Cortex of kidney (tissue), 1 donor: ENCODE measurements at places on chromosomes 16 and 17.

DNA sequence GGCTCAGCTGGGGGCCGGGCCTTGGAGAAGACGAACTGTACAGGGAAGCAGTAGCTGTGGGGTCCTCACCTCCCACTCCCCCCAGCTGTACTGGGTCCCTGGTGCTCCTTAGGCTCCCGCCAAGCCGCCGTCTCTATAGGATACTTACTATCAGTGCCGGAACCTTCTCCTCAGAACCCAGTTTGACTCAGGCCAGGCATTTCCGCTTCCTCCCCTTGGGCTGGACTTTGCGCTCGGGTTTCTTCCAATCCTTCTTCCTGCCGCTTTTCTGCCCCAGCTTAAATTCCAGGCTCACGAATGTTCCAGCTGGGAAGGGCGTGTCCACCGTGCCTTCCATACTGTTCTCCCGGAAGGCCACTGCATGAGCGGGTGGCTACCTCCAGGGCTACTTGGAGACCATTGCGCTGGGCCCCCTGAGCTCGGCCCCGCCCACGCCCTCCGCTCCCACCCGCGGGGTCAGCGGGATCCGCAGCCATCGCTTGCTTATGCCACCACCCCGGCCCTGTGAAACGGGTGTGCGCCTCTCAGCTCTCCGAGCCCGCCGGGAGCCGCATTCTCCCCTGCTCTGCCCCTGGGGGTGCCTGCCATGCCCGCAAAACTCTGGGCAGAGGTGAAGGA, 1795.9 kb downstream of the TP53TG3F start:
- DNase-seq = no peak

GRCh38 chr17:1720856-1721386, 3.6 kb upstream of the WDR81 start:
- no peak for DNase-seq

DNA sequence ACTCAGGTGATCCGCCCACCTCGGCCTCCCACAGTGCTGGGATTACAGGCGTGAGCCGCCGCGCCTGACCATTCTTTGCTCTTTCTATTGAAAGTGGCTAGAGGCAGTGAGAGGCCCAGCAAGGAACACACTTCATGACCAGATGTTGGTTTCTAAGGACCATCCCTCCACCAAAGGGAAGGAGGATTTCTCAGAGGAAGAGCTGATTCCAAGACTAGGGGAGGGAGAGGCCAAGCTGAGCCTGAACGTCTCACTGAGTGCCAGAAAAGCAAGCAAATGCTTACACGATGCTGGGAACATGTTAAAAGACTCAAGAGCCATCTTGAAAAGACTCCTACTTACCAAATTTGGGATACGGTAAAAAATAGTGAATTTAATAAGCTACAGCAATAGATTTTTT, 79.2 kb downstream of the MRM3 start:
- no peak for DNase-seq

GRCh38 chr16:87451563-87452210, 41.1 kb downstream of the ZCCHC14 start:
- no peak for DNase-seq

DNA sequence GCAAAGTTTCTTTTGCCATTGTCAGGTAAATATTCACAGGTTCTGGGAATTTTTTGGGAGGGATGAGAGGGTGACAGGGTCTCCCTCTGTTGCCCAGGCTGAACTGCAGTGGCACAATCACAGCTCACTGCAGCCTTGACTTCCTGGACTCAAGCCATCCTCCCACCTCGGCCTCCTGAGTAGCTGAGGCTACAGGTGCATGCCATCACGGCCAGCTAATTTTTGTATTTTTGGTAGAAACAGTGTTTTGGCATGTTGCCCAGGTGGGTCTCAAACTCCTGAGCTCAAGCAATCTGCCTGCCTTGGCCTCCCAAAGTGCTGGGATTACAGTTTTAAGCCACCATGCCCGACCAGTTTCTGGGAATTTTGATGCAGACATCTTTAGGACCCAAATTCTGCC, 53.0 kb downstream of the IQCK start:
- DNase-seq = no peak

GRCh38 chr17:50146230-50146926, 4.1 kb downstream of the PPP1R9B start:
- DNase-seq = no peak

- DNase-seq = no peak
Observed at GRCh38 chr16:23278031-23278430, 24.1 kb upstream of the SCNN1B start.

DNA sequence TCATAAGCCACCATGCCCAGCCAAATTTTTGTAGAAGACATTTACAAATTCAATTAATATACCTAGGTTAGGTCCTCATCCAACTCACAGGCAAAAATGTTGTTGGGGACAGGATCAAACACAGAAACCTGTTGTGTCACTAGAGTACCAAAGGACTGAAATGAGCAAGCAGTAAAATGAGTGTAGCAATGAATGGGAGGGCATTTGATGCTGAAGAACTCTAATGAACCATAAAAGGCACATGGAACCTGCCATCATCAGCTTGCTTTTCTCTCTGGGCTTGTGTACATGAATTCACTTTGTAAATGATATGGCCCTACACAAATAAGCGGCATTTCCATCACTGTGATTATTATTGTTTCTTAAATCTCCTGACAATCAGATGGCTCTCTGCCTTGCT, 17.8 kb downstream of the USP31 start:
- no peak for DNase-seq

DNA sequence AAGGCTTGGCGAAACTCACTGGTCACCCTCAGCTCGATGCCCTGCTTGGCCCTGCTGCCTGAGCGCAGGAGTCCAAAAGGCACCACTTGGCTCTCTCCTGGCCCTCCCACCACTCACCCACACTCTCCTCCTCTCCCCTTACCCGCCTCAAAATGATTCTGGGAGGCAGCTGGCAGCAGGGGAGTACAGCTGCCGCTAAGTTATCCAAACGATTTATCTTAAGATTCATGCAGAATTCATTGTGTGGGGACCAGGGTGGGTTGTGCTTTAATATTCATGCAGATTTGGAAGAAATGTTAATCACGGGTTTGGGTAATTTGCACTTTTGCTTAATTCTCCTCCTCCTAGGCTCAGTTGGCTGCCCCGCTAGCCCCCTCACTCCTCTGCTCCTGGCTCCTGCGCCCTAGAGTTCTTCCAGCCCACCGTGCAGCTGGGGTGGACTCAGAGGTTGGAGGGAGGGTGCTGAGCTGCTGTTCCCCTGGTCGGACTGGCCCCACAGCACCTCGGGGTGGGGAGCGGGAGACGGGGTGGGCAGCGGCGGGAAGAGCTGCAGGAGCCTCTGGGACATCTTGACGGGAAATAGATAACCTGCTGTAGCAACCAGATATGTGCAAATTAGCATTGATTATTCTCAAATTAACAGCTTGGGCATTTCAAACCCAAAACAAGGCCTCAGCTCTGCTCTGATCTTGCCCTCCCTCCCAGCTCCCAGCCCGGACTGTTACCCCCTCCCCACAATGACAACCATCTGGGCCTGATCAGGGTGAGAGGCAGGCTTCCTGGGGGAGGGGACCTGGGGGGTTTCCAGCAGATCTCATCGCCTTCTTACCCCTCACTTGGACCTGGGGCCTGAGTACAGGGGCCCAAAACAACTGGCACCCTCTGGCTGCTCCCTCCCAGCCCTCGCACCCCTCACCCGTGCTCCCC, 122.6 kb upstream of the RPL38 start:
- DNase-seq = no peak

DNA sequence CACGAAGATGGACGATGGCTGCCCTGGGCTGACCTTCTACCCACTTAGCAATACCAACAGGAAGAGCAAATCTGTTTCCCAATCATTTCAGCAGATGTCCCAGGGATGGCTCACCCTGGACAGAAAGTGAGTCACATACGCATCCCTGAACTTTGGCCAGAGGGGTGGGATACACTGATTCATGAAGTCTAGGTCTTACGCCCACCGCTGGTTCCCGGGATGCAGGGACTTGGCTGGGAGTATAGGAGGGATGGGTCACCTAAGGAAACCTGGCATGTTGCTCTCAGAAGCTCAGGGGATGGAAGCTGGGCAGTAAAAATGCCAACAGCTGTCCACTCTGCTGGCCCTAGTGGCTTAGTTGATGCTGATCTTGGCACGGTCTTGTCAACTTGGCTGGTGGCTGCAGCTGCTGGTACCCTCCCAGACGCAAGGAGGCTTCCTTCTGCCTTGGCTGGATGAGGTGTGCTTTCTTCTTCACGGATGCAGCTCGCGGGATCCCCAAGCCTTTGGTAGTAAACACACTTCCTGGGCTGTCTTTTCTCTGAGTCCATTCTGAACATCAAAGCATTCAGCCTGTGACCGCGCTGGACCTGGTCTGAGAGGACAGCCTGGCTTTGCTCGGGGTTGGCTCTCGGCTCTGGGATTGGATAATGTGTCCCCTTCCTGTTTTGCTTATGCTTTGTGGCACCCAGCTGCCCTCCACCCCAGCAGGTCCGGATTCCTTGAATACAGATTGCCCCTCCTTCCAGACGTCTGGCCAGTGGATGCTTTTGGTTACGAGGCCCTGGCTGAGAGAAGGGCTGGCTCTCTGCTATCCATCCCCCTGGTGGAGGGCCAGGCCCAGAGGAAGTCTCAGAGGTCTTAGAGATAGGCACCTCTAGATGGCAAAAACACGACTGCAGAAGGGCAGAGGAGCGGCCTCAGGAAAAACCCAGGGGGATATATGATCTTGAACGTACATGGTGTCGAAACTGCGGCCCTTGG, 71.5 kb downstream of the RAP1GAP2 start:
- no peak for DNase-seq

DNA sequence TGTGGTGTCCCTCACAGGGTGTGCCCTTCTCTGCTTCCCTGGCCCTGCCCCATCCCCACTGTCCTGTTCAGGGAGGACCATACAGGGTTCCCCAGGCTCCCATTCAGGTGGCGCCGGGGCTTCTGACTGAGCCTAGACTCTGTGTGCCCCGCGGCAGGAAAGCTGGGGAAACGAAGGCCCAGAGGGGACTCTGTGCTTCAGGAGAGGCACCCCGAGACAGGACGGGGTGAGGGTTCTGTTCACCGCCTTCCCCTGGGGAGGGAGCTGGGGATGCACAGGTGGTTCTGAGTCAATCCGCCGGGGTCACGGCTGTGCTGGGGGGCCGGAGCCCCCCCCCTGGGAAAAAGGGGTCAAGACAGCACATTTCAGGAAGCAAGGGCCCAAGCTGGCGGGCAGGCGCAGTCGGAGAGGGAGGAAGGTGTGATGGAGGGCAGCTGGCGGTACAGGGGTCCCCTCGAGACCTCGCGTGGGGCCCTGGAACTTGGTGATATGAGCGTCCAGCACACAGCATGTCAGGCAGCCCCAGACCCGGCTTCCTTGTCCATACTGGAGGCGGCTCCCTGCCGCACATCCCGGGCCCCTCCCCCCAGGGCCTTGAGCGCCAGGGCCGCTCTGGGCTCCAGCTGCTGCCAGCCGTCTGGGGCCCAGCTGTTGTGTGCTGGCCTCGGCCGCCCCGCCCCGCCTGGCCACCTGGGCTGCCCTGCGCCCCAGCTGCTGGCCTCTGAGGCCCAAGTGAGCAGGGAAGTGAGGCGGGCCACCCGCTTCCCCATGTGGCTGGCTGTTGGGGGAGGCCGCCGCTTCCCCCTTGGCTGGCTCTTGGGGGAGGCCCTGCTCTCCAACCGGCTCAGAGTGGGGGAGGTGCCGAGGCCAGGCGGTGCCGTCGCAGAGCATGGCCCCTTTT, 5.6 kb upstream of the NOTUM start:
- DNase-seq = no peak

DNA sequence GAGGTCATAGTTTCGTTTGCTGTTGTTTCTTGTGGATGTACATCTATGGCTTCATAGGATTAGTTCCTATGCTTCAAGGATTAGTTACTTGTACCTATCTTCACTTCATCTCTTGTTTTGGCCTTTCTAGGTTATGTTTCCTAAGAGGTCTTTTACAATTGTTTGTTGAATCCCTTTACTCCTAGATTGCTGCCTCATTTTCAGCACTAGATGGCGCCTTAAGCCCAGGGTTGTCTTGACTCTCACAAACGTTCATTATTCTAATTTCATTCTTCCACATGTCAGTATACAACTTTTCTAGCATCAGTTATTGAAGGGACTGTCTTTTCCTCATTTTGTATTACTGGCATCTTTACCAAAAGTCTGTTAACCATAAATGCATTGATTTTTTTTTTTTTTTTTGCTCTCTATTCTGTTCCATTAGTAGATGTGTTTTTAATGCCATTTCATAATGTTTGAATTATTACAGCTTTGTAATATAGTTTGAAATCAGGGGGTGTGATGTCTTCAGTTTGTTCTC, 45.0 kb upstream of the NACA2 start:
- no peak for DNase-seq

GRCh38 chr16:80277182-80277581, 263.6 kb upstream of the DYNLRB2 start:
- DNase-seq = no peak

DNA sequence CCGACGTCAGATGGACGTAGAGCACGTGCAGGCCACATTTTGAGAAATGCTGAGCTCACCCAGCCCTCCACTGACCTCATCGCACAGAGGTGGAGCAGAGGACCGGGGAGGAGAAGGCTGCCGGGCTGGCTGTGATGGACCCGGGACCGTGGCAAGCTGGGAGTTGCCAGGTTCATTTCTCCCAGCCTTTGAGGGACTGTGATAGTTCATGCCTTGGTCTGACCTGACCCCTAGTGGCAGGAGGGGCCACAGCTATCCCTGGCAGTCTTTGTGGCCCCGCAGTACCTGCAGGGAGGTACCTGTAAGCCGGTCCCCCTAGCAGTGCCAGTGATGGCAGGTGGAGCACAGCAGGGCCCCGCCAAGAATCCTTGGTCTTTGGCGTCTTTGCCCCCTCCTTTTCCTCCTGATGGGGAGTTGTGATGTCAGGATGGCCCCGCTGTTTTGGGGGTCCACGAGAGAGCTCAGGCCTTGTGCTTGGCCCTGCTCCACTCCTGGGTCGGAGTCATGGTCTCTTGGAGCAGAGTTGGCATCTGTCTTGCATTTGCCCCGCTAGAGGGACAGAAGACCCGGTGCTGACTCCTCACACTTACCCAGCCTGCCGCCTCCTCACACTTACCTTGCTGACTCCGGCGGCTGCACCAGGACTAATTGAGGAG, 50.4 kb downstream of the OR1D5 start:
- no peak for DNase-seq
